ENCODE measurements at places on chromosomes 1 and 21.

- DNase-seq, result no peak
Measured at GRCh38 chr1:197782722-197783360, 7.6 kb upstream of the DENND1B start.

DNA sequence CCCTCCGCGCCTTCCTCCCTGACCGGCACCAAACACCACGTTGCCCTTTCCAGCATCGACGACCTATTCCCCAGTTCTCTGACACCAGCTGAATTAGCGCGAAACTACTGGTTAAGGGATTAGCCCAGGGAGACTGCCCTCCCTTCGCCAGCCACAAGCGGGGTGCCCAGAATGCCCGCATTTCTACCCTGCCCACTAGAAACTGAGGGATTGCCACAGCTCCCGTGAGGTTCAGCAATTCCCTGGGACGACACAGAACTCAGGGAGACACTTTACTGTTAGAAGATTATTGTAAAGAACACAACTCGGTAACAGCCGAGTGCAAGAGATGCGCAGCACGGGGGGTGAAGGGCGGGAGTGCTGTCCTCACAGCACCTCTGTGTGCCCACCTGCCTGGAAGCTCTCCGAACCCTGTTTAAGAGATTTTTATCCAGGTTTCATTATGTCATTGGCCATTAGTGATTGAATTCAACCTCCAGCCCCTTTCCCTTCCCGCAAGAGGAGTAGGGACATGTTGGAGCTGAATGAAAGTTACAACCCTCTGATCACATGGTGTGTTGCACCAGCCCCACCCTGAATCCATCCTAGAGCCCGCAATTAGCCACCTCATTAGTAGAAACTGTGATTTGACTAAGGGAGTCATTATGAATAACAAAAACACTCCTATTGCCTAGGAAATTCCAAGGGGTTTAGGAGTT lies 15.8 kb upstream of the RIPPLY3 start:
- DNase-seq, result no peak

DNA sequence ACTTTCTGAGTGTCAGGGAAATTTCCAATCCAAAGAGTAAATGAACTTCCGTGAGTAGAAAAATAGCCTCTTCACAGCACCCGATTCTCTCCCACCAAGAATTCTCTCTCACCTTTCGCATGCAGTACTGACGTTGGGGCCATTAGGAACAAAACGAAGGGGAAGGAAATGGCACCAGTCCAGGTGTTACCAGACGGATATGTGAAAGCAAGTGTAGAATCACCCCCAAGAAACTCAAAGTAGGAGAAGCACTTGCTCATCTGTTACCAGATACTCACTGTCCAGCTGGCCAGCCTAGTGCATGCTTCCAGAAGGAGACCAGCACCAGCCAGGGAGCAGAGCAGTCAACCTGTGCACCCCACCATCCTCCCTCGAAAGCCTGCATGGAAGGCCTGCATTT lies 55.1 kb downstream of the ITPKB start:
- no peak for DNase-seq

GRCh38 chr1:10146391-10146790 lies 64.0 kb upstream of the KIF1B start:
- DNase-seq, result no peak

DNA sequence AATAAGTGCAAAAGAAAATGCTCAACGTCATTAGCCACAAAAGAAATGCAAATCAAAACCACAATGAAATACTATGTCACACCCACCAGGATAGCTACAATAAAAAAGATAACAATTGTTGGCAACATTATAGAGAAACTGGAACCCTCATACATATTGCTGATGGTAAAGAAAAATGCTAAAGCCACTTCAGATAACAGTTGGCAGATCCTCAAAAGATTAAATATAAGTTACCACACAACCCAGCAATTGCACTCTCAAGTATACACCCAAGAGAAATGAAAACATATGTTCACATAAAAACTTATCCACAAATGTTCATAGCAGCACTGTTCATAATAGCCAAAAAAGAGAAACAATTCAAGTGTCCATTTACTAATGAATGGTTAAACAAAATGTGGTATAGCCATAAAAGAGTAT lies 20.7 kb downstream of the TRIM33 start:
- no peak for DNase-seq

GRCh38 chr1:3364983-3365382 lies 89.5 kb upstream of the ARHGEF16 start:
- DNase-seq, result no peak

GRCh38 chr1:209648931-209649776 lies 3.1 kb downstream of the LAMB3 start:
- DNase-seq, result peak; percentile 79

- no peak for DNase-seq
Measured at GRCh38 chr1:165444897-165445370, at the start of gene RXRG. Gene RXRG (minus strand): TSS chr1:165445126. CDS start chr1:165444893, 233 bp downstream.

GRCh38 chr21:42759594-42759927 lies 106.1 kb downstream of the PDE9A start:
- DNase-seq, result no peak

GRCh38 chr1:160637821-160638539 lies 8.9 kb downstream of the SLAMF1 start:
- no peak for DNase-seq

- no peak for DNase-seq
Measured at GRCh38 chr1:232617237-232617636, 12.7 kb downstream of the SIPA1L2 start.

DNA sequence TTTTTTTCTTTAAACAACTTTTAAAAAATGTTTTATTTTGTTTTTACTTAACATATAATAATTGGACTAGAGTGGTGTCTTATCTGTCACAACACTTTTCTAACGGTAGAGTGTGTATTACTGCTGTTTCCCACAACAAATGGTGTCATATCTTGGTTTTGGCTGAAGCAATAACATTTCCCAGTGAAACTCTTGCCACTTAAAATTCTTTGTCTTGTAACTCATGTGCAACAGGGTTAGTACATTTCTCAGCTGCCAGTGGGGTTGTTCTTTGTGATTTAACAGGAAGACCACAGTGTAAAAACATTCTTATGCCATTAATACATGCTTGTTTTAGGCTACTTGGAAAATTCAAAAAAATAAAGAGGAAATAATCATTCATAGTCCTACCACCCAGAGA lies 43.5 kb downstream of the ALPL start:
- DNase-seq, result no peak

DNA sequence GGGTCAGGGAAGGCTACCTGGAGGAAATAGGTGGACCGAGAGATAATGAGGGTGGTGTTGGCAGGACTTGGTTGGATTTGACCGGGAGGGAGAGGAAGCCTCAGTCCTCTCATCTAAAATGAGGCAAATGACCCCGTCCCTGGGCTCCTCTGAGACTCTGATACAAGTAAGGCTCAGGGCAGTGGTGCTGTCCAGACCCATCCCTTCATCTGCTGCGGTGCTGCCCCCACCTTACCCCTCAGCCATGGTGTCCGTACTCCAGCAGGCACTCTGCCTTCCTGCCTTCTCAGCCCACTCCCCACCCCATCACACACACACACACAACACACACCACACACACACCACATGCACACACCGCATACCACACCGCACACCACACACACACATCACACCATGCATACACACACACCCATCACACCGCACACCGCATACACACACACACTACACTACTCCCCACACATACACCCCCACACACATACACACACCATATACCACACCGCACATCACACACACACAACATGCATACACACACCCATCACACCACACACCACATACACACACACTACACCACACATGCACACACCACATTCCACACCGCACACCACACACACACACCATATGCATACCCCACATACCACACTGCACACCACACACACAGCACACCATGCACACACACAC lies 29.4 kb upstream of the SLC26A9 start:
- DNase-seq, result no peak

GRCh38 chr1:90200646-90201205 lies 205.8 kb downstream of the ZNF326 start:
- DNase-seq, result no peak

DNA sequence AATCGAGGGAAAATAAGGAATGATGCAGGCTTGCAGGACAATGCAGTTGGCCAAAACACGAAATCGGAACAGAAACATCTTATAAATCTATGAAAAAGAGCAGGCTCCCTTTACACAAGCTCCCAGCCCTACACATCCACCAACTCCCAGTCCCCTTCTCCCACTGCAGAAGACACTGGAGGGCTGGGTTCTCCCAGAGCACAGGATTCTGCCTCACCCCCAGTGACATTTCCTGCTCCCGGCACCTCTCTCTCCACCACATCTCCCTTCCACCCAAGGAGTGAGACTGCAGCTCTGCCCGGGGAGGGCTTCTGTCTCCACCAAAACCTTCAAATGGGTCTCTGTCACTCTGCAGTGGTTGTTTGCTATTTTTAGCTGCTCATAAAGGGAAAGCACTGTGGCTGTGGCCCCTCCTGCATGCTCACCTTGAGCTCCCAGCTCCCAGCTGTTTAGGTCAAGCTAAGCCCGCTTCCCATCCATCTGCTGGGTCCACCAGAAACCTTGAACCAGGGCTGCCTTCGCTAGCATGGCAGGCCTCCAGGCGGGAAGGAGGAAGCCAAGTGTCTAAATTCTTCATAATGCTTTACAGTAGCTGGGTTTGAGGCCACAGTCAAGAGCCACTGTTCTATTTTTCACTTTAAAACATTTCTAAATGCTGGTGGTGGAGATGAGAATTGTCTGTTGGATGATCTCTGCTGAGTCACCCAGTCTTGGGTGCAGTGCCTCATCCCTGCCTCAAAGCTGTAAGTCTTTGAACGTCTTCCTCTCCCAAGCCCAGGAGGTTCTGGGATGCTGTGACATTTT lies 3.3 kb upstream of the C2CD2 start:
- peak; percentile 13 for DNase-seq

DNA sequence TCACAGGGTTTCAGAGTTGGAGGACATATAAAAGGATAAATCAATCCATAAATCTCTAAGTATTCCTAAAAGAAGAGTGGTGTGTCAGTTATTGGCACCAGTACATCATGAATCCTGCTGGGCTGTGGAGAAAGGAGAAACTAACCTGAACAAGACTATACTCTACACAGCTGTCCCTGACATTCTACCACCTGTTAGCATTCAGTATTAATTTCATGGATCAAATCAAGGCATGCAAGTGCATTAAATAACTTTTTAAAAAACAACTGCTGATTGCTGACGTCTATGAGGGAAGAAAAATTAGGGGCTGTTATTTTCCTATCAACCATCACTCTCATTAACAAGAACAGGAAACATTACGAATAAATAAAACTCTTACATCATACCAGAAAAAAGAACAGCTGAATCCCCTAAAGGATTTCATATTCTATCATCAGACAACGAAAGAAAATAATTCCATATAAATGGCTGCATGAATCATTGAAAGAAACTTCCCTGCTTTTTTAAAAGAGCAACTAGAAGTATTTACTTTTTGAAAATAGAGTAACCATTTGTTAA lies 121.7 kb downstream of the ATF6 start:
- DNase-seq, result no peak

DNA sequence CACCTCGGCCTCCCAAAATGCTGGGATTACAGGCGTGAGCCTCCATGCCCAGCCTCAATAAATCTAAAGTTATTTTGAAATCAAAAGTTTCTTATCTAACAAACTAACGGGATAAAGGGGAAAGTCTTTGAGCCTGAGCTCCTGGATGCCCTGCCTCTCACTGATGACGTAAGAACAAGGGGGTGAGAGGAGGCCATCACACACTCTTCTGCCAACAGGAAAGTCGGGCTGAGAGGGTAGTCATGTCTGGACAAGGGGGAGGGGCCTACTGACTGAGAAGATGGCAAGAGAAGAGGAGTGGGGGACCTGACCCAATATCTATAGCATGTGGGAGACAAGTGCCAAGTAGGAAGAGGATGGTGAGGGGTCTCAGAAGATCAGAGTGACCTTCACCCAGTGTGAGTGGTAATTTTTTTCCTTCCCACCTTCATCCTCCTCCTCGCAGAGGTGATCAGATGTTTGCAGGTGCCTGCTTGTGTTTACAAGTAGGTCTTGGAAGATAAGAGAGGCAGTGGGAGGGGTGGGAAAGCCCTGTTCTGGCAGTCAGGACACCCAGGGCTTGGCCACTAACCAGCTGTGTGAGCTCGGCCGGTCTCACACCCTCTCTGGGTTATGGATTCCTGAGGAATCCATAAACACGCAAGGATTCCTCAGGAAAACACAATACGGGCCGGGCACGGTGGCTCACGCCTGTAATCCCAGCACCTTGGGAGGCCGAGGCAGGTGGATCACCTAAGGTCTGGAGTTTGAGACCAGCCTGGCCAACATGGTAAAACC lies 9.6 kb downstream of the UQCRHL start:
- no peak for DNase-seq

DNA sequence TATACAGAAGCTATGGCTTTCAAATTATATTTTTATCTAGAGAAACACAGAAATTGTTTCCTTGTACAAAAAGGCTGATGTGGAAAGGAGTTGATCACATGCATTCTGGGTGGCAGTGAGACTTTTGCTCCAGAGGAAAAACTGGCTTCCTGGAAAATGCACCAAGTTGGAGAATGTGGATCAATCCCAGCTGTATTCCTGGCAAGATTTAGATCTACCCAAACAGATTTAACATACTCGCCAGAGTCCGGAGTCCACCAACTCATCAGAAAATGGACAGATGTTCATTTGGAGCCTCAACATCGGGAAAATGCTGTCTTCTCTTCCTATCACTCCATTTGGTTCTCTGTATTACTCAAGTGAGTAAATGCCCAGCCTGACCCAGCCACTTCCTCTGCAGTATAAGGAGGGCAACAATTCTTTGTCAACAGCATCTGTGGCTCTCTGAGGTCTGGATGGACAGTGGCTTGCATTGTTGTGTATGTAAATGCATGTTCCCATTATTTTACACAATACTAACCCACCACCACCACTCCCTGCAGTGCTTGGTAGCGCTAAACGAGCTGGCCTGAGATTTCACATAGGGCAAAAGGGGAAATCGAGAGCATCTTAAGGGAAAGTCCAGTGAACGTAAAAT lies 226.2 kb upstream of the IRF2BP2 start:
- DNase-seq, result no peak

- no peak for DNase-seq
Measured at GRCh38 chr1:15123270-15123669, 30.3 kb upstream of the TMEM51 start.

GRCh38 chr21:34965200-34966174 lies 83.6 kb downstream of the RUNX1 start:
- no peak for DNase-seq

- DNase-seq, result no peak
Measured at GRCh38 chr1:47576758-47577115, 138.9 kb downstream of the FOXD2 start.

DNA sequence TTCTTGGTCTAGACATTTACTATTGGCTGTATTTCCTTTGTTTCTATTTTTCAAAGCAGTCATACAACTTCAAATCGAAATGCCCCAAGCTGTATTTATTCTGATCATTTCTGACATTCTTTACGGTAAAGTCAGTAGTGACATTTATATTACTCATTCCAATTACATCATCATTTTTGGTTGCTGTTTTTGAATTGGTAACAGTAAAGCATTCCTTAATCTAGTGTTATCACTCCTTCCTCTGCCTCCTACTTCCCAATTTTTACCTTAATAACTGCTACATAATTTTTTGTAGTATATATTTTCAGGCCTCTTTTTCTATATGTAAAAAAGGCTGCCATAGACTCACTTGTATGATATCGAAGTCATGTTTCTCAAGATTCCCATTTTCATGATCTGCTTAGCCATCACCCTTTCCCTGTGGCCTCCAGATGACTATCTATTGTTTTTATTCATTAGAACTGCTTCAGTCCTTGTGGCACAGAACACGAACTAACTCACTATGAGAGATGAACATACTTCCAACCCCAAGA lies 167.2 kb downstream of the RUNX1 start:
- DNase-seq, result peak; percentile 55

- no peak for DNase-seq
Measured at GRCh38 chr1:10760566-10761502, 35.6 kb downstream of the CASZ1 start.
